ENCODE measurements at places on chromosomes 13 and 19.

GRCh38 chr13:25731536-25731935 is 320.3 kb downstream of the SHISA2 start:
- DNase-seq, result no peak

GRCh38 chr13:27151798-27152599 is 19.6 kb downstream of the USP12 start:
- no peak for DNase-seq

- DNase-seq, result no peak
Measured at GRCh38 chr13:78028960-78029359, 110.3 kb upstream of the EDNRB start.

GRCh38 chr13:76741624-76742023 is 144.6 kb downstream of the KCTD12 start:
- no peak for DNase-seq

- peak; percentile 32 for DNase-seq
Measured at GRCh38 chr19:17125062-17125727, 49.6 kb downstream of the MYO9B start.

DNA sequence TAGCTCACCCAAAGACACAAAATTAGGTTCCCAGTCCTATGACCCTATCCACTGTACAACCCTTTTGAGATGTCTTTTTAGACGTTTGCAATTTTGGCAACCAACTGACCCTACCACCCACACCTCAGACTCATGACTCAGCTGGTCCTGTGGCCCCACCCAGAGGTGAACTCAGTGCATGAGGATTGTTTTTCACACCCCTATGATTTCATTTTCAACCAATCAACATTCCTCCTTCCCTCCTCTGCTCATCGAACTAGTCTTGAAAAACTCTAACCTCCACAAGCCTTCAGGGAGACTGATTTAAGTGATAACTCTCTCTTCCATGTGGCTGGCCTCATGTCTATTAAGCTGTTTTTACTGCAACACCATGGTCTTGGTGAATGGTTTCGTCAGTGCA is 350.7 kb downstream of the UQCRFS1 start:
- no peak for DNase-seq

DNA sequence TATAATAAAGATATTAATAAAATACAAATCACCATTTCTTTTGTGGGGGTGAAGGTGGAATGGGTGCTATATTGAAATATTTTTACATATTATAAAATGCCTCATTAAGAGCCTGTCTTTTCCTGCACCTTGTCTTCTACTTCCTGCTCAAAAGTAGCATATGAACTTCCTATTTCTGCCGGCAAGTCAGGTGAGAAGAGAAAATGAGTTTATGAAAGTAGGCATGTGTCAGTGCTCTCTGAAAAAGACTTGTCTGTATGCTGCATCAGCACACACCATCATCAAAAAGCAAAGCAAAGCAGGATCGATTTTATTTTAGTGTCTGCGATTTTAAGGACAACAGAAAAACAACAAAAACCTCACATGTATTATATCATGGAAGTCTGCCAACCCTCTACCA is 114.2 kb downstream of the RAP2A start:
- DNase-seq, result peak; percentile 18

DNA sequence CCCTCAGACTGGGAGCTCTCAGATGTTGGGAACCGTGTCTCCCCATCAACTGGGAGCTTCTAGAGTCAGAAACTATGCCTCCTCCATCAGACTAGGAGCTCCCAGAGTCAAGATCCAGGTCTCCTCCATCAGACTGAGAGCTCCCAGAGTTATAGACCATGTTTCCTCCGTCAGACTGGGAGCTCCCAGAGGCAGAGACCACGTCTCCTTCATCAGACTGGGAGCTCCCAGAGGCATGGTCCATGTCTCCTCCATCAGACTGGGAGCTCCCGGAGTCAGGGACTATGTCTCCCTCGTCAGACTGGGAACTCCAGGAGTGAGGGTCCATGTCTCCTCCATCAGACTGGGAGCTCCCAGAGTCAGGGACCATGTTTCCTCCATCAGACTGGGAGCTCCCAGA is 10.0 kb downstream of the CEACAM16 start:
- no peak for DNase-seq
